OCI-M1 (cell line): ENCODE measurements at places on chromosomes 2 and 18.
A peak's percentile ranks its signal among the peaks of the same experiment; 100 is the strongest.

DNA sequence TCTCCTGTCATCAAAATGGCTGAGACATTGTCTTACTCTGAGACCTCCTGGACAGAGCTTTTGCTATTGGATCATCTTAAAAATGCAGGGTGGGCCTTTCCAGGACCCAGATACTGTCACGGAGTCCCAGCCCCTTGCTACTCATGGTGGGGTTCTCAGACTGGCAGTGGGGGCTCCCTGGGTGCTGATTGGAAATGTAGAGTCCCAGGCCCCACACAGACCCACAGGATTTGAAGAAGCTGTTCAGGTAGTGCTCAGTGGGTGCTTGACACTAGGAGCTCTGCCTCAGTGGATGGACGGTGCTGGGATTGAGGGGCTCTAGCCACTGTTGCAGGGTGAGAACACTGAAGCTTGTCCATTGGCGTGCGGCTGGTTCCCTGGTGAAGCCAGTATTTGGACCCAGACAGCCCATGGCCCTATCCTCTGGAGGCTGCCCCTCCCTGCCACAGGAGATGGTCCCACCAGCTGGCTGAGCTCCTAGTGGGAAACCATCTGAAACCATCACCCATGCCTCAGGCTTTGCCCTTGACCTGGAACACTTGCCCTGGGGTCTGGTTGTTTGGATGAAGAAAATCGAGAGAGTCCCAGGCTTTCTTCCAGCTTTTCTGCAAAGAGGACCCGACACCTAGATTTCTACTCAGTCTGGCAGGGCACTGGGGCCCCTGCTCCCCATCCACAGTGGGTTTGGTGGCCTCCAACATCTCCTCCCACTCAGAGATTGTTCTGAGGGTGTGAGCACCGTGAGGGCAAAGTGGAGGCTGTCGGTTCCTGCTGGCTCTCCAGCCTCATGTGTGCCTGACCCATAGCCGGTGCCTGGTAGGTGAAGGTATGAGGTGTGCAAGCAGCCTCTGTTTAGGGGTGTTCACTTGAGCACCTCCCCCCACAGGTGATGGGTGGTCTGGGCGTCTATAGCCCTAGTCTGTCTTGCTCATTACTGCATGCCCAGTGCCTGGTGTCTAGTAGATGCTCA lies 30.1 kb downstream of the MROH2A start:
- DNase-seq: no peak

DNA sequence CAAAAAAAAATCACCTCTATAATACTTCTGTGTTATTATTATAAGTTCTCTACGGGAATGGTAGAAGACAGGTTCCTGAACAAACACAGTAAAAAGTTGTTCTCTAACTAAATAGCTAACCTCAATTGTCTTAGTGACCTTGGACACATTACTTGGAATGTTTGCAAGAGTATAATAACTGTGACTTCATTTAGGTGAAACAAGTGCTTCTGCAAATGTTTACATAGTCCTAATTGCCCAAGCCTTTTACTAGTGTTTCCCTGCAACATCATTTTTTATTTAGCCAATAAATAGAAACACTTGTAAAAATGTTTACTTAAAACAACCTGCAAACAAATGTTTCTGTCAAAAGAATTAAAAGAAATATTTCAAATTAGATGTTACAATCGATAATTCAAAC lies 9.9 kb downstream of the PLEKHM3 start:
- DNase-seq: no peak

DNA sequence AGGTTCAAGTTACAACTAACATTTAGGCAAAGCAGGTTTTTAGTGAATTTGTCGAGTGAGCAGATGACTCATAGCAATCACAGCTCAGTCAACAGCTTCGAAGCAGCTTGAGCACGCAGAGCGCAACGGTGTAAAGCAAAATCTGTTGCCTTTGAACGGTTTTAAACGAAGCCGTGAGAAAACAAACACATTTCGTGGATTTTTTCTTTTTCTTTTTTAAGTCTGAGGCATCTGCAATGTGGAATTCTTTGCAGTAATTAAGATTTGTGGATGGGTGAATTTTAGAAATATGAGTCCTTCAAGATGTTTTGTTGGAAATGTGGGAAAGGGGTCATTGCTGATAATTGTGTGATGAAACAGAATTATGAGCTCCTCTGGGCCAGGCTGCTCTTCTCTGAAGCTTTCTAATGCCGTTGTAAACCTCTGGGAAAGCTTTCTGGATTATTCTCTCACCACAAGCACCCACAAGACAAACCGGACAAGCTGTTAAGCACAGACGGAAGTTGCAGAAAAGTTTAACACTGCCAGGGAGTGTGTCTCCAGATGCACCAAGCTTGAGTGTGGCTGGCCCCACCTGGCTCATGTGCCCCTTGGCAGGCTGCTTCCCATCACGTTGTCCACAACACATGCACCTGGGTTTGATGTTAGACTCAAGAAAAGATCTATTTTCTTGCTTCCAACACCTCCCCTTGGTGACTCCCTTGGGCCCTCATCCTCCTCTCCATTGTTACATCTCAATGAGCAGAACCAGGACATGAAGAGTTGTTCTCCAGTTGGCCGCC lies 224.7 kb downstream of the ACKR3 start:
- DNase-seq: no peak

DNA sequence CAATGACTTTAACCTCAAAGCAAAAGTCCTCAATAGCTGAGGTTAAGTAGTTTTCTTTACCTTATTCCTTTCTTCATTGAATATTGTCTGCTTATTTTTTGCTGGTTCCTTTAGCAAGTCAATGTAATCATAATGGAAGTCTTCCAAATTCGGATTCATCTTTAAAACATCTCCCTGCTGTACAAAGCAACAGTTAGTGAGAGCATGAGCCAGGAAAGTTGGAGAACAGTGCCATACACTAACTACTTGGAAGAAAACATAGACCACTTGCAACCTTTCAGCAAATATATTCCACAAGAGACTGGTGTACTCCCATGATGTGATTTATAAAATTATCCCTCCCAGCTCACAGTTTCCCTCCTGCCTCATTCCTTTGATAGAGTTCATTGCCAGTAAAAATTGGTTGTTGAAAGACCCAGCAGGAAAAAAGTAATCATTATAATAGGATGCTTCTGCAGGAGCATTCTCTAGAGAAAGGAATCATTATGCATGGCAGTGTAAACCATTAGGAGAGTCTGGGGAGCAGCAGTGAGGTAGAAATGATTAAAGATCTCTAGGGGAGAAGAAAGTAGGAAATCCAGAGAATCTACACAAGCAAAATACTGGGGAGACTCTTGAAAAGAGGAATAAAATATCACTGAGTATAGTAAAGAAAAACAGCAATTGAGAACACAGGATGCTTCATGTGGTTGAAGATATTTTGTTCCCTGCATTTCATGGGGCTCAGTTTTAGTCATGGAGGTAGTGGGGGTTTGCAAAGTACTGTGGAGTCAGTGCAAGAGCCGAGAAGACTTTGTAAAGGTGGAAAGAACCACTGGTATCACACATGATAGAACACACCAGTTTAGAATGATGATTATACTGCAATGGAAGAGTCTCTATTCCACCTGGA lies 38.6 kb upstream of the TTN start:
- no peak for DNase-seq

DNA sequence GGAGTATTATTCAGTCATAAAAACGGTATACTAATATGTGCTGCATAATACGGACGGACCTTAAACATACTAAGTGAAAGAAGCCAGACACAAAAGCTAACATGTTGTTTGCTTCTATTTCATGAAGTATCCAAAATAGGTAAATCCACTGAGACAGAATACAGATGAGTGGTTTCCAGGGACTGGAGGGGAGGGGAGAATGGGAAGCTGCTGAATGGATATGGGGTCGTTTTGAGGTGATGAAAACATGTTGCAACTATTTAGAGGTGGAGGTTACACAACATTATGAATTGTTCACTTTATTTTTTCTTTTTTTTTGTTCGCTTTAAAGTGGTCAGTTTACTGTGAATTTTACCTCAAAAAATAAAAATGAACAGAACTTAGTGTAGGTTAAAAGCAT lies 52.9 kb downstream of the RAB10 start:
- peak; percentile 9 for DNase-seq

DNA sequence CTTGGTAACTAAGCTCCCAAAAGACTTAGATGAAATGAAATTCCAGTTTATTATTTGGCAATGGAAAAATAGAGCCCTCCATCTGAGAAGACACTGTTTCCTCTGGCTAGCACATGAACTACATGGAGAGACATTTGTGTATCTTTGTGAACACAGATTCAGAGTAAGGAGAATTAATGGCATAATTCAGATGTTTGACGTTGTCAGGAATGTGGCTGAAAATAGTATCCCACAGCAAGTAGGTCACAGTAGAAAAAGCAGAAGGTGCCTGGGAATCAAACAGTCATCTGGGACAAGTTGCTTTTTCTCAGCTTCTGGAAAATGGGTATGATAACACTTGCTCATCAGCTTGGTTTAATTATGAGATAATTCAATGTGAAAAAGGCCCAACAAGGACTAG lies 288.6 kb downstream of the PTPRM start:
- no peak for DNase-seq

- peak; percentile 51 for DNase-seq
These were observed 312.7 kb downstream of the TCF4 start for GRCh38 chr18:55275039-55275901.

GRCh38 chr2:42371611-42372473 lies 10.8 kb upstream of the COX7A2L start:
- no peak for DNase-seq

DNA sequence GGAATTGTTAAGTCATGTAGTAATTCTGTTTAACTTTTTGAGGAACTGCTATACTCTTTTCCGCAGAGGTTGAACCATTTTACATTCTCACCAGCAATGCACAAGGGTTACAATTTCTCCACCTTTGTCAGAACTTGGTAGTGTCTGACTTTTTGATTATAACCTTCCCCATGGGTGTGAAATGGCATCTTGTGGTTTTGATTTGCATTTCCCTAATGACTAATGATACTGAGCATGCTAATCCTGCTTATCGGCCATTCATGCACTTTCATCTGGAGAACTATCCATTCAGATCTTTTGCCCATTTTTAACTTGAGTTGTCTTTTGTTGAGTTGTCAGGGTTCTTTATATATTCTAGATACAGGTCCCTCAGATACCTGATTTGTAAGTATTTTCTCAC lies 47.2 kb downstream of the CYB5A start:
- no peak for DNase-seq

- peak; percentile 75 for DNase-seq
These were observed 312.3 kb upstream of the PKDCC start for GRCh38 chr2:41735476-41735875.

- no peak for DNase-seq
These were observed 138.5 kb downstream of the ARHGAP28 start for GRCh38 chr18:6868033-6868432.

GRCh38 chr18:26503382-26503781 lies 45.0 kb downstream of the KCTD1 start:
- no peak for DNase-seq
